Femur (tissue), 1 donor: ENCODE measurements at places on chromosomes 13 and 19.
A peak's percentile ranks its signal among the peaks of the same experiment; 100 is the strongest.

GRCh38 chr19:1612114-1613086 lies 7.1 kb upstream of the UQCR11 start:
- no peak for DNase-seq

GRCh38 chr13:60509601-60510386 lies 112.8 kb downstream of the TDRD3 start:
- DNase-seq = no peak

DNA sequence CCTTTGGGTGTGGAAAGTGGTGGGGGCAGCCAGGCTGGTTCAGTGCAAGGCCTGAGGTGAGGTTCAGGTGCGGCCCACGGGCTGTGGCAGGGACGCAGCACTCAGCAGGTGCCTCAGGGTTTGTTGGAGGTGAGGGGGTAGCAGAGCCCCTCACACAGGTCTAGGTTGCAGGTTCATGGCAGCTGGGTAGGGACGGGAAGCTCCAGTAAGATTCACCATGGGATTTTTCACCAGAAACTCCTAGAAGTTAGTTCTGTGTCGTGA lies 14.0 kb downstream of the MCF2L start:
- DNase-seq = no peak

- no peak for DNase-seq
Measured at GRCh38 chr13:20708216-20708615, 4.7 kb downstream of the IL17D start.

GRCh38 chr13:73952648-73953047 lies 181.6 kb downstream of the KLF12 start:
- no peak for DNase-seq

DNA sequence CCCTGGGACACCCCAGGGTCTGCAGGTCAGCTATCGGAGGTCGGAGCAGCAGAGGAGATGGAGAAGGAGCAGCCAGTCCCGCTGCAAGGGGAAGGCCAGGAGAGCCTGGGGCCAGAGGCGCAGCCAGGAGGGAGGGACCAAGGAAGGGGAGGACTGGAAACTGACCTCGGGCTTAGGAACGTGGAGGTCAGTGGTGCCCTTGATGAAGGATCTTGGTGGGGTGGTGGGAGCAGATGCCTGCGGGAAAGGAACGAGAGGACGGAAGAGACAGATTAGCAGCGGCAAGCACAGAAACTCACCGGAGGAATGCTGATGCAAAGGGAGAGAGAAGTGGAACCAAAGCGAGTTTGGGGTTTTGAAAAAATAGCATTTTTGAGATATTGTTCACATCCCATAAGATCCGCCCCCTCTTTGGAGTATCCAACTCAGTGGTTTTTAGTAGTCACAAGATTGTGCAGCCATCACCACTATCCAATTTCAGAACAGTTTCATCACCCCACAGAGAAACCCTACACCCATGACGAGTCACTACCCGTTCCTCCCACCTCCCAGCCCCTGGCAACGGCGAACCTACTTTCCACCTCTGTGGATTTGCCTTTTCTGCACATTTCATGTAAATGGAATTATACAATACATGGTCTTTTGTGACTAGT lies 22.1 kb downstream of the PLEKHF1 start:
- DNase-seq = peak; percentile 76

DNA sequence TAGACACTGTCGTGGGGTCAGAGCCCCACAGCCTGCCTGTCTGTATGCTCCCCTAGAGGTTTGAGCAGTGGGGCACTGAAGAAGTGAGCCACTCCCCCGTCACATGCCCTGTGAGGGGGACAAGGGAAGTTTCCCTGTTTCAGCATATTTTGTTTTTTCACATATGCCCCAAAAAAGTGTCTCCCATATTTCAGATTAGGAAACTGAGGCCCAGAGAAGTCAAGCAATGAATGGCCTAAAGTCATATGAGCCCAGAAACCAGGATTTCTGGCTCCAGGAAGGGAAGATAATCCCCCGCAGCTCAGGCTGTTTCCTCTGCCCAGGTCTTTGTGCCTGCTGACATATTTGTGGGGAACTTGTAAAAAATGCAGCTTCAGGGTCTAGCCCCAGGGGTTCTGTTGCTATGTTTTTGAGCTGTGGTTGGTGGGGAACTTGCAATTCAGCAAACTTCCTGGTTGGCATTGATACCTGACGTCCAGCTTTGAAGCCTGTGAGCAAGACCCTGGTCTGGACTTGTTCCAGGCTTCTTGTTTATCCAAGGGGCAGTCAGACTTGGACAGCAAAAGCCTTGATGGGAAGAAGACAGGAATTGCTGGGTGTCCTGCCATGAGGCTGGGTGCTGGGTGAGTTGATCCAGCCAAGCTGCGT lies 9.5 kb downstream of the RASL11A start:
- no peak for DNase-seq

- DNase-seq = no peak
Measured at GRCh38 chr19:19140476-19140875, 2.2 kb upstream of the TMEM161A start.

DNA sequence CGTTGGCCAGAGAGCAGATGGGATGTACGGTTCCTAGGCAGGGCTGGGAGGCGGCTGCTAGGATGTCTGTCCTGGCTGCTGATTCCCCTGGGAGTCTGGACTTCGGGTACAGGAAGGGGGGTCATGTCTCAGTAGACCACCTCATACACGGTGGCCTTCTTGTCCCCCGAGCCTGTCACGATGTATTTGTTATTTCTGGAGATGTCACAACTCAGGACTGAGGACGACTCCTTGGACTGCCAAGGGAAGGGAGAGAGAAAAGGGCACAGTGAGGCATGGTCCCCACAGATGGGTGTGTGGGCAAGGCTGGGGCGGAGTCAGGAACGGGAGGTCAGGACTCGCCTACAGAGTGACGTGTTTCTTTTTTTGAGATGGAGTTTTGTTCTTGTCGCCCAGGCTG lies 20.4 kb downstream of the TLE6 start:
- no peak for DNase-seq

DNA sequence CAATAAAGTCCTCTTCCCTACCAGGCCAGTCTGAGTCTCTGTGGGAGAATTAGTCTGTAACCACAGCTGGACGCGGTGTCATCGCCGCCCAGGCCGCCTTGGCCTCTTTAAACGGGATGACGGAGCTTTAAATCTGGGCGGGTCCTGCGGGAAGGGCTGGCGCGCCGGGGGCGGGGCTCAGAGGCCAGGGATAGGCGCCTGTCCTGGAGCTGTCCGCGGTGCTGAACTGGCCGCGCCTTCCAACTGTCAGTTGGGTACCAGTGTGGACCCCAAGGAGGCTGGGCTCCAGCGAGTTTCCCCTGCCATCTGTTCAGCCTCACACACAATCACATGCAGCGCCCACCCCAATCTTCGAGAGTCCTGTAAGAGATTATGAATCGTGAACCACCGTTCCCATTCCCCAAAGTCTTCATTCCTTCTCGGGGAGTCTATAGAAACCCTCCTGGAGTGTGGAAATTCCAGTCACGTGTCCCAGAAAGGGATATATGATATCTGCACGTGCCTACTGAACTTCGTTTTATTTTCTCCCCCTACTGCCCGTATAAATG lies 11.5 kb downstream of the APLP1 start:
- DNase-seq = peak; percentile 92

- DNase-seq = no peak
Measured at GRCh38 chr13:100988921-100989320, 314.3 kb upstream of the TMTC4 start.

- DNase-seq = no peak
Measured at GRCh38 chr13:64510747-64511146, 2719.4 kb downstream of the PCDH9 start.

DNA sequence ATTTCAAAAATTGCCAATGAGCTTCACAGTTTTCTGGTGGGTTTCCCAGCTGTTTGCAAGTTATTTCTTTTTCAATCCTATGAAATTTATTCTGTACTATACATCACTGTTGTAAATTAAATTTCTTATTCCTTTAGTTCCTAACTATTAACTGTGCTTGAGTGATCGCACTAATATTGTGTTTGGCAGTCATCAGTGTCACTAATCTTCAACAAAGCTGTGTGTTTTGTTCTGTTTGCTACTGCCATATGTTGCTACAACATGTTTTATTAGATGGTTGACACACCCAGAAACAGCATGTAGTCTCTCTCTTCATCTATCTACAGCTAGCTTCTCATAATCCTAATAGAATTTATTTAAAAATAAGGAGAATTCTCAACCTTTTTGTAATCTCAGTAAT lies 453.6 kb upstream of the PRR20A start:
- no peak for DNase-seq

DNA sequence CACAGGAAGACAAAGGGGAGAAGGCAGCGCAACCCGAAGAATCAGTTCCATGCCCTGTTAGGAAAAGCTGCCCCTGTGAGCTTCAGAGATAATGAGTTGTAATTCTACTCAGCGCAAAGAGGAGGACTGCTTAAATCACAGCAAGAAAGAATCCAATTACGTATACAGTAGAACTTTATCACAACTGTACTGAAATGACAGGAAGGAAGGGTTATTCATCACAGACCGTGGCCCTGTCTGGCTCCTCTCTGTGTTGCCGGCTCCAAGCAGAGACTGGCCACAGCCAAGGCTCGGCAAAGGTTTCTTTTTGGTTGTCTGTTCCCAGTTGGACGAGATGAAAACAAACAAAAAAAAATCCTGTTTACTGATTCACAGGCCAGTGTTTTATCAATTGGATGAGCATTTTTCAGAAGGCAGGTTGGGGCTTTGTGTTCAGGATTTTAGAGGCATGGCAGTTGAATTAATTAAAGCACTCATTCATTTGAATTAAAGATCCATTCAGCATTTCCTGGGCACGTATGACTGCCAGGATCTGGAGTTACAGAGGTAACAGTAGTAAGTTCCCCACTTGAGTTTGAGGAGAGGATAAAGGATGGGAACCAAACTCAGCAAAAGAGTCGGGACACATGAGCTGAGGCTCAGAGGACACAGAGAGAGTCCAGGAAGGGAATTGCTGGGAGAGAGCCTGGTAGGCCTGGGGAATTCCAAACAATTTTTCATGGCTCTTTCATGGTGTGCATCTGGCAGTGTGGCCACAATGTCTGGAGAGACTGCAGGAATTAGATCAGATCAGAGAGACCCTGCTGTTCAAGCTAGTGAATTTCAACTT lies 341.0 kb downstream of the DNAJC15 start:
- DNase-seq = peak; percentile 50
